ENCODE measurements at places on chromosomes 6 and 20.

DNA sequence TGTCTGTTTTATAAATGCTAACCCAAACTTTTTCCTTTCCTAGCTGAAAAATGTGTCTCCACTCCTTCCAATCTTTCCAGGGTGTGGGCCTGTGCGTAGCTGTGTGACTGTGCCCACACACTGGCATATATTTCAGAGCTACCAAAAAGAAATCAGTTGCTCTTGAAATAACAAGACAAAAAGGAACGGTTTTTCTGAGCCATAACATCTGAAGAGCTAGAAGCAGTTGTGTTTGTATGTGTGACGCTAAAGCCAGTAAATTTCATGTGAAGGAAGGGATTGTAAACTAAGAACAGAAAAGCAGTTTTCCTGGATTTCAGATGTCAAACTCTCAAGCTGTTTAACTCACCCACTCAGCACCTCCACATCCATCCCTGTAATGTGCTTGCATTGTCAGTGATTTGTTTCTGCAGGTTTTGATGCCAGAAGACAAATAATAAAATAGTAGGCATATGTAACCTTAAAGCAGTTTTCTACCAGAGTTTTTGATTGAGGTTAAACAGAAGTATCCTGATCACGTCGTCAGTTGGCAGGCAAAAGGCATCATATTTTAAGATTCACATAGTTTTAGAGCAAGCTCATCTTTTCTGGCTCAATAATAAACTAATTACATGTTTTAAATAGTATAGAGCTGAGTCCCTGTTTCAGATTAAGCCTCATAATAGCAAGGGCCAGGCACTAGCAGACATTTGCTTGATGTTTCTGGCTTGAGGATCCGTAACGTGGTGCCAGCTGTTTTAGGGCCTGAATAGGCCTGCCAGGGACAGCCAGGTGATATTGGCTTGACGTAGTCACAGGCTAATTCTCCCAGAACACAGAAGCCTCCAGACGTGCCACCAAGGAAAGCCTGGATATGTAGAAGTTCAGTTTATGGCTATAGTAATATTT, 90.9 kb downstream of the FOXO3 start:
- DNase-seq, result no peak

DNA sequence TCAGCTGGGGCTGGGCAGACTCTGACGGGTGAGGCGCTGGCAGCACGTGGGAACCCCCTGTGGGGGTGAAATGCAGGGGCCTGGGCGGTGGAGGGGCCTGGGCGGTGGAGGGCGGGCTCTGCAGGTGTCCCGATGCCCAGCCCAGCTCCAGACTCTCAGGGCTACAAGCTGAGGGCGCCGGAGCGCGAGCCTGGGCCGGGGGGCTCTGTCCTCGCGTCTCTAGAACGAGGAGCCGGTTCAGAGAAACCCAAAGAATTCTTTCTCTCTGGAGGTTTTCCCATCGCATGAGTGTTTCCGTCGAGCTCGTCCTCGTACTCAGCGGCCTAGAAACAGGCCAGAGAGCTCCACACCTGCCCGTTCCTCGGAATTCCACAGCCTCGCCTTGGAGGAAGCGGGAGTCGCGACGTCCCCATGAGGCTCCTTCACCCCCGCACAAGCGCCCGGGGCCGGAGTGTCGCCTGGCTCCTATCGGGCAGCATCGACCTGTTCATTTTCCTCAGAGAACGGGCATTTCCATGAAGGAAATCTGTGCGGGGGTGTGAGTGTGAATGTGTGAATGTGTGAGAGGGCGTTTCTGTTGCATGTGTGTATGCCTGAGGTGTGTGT, 76.9 kb downstream of the SMOC2 start:
- DNase-seq, result no peak

- peak; percentile 42 for DNase-seq
These were observed 1.1 kb upstream of the HLA-C start for GRCh38 chr6:31272836-31273626.

GRCh38 chr6:29678114-29678513, 2.8 kb downstream of the ZFP57 start:
- no peak for DNase-seq

GRCh38 chr6:40852779-40853373, 186.1 kb downstream of the UNC5CL start:
- no peak for DNase-seq

DNA sequence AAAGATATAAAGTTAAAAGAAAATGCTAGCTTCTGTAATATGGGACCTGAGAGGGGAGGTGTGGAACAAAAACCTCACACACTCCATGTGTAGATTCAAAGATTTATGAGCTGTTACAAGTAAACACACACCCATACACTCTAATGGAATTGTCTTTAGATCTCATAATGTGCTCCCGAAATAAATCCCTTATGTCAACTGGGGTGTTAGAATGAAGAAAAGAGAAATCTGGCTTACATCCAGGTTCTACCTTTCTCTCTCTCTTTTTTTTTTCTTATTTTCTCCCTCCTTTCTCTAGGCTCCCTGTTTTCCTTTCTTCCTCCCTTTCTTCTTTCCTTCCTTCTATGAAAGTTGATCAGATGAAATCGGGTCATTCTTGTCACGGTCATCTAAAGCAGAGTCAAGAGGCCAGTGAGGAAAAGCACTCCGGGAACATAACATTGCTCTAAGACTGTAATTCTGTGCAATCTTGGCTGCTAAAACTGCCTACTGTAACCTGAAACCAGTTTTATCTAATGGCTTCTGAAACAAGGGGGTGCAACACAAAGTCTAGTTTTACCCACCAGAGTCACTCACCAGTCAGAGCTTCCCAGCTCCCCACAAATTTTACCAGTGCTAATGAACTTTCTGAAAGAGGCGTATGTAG, 68.3 kb upstream of the BTBD3 start:
- DNase-seq, result no peak

GRCh38 chr6:85436411-85436810, 13.5 kb upstream of the NT5E start:
- DNase-seq, result no peak

GRCh38 chr6:31187780-31188194, 17.3 kb upstream of the POU5F1 start:
- no peak for DNase-seq

- no peak for DNase-seq
These were observed 143.8 kb downstream of the BTBD3 start for GRCh38 chr20:12061466-12061865.

- DNase-seq, result no peak
These were observed 329.8 kb upstream of the SOX4 start for GRCh38 chr6:21263531-21264287.

DNA sequence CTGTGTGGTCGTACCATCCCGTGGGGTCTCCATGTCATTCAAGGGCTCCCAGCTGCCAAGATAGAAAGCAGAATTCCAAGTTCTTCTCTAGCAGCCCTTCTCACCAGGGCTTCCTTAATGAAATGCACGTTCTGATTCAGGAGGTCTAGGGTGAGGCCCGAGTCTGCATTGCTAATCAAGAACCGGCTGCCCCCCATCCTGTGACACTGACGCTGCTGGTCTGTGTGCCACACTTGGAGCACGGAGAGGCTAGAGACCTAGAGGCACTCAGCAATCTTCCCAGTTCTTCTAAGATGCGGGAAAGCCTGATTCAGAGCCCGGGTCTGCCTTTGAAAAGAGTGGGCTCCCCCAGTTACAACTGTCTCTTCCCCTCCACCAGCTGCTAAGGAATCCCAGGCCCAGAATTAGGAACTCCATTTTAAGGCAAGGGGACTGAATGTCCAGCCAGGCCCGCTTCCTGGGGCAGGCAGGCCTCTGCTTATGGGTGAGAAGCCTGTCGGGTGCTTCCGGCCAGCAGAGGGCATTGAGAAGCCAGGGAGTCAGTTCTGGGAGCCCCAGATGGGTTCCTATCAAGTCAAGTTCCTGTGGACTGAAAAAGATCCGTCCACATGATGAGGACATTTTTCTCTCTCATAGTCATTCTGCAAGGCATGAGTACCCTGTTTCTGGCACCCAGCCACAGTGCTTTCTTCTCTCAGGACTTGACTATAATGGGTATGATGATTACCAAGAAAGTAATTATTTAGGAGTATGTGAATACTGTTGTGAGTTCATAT, 69.8 kb upstream of the RIN2 start:
- no peak for DNase-seq

- DNase-seq, result no peak
These were observed 181.8 kb downstream of the HIVEP2 start for GRCh38 chr6:142763205-142763604.

DNA sequence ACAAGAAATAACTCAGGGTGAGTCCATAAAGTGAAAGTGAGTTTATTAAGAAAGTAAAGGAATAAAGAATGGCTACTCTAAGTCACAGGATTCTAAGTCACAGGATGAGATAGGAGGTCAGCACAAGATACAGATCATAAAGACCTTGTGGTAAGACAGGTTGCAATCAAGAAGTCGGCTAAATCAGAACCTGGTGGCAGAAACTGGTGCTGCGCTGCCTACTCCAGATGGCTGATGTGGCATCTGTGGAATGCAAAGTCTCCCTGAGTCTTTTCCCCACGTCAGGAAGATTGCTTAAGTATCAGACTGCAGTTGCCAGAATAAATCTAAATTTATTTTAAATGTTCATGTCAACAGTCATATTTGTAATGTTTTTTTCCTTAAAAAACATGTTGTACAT, 10.7 kb upstream of the KCNK15 start:
- no peak for DNase-seq

GRCh38 chr20:64025826-64026412, 10.1 kb upstream of the C20orf204 start:
- no peak for DNase-seq

DNA sequence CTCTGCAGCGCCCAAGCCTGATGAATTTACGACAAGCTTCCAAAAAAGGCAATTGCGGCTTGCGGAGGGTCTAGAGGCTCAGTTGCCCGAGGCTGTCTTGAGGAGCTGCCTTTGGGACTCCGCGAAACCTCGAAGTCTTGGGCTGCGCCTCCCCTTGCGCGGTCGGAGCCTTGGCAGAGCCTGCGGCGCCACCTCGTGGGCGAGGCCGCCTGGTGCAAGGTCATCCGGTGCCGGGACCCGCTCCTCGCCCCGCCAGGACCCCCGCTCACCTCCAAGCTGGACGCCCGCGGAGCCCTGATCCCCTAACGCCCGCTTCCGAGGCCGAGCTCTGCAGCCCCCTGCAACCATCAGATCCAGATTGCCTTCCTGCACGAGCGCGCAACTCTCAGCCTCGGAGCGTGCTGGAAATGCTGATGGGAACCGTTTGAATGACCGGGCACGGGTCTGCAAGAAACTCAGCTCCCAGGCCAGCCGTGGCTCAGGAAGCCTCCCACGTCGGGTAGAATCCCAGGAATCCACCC, 14.9 kb upstream of the FAM210B start:
- DNase-seq, result peak; percentile 25

DNA sequence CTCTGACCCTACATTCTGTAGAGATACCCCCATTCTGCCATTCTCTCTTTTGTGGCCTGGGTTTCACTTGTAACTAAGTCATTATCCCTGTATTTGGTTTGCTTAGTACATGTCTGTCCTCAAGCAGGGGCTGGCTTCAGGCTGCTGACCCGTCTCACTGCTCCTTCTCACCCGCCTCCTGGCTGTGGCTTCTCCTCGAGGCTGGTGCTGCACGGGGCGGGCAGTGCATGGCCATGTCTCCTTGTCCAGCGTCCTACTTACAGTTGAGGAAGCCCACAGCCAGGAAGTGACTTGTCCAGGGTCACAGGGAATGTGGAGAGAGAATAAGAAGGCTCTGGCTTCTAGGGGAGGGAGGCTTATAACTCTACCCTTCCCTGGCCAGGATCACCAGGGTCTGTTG, 11.3 kb downstream of the GTSF1L start:
- DNase-seq, result no peak

GRCh38 chr20:5402903-5403531, 86.3 kb upstream of the PROKR2 start:
- DNase-seq, result peak; percentile 10

GRCh38 chr6:36662827-36663256, 15.7 kb upstream of the CDKN1A start:
- no peak for DNase-seq

DNA sequence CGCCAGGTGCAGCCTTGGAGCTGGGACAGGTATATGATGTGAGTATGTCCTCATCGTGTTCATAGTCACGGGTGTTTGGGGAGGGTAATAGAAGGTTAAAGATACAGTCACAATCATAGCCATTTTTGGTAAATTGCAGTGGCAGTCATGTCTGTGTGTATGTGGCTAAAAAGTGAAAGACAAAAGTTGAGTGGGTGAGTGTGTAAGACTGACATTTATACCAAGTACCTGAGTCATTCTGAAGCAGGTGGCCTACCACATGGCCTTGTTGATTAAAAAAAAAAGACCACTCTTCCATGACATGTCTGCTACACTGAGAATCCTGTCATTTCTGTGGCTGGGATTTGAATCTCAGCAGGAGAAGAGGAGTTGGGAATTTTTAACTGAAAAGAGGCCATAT, 181.9 kb downstream of the SCP2D1 start:
- DNase-seq, result no peak

DNA sequence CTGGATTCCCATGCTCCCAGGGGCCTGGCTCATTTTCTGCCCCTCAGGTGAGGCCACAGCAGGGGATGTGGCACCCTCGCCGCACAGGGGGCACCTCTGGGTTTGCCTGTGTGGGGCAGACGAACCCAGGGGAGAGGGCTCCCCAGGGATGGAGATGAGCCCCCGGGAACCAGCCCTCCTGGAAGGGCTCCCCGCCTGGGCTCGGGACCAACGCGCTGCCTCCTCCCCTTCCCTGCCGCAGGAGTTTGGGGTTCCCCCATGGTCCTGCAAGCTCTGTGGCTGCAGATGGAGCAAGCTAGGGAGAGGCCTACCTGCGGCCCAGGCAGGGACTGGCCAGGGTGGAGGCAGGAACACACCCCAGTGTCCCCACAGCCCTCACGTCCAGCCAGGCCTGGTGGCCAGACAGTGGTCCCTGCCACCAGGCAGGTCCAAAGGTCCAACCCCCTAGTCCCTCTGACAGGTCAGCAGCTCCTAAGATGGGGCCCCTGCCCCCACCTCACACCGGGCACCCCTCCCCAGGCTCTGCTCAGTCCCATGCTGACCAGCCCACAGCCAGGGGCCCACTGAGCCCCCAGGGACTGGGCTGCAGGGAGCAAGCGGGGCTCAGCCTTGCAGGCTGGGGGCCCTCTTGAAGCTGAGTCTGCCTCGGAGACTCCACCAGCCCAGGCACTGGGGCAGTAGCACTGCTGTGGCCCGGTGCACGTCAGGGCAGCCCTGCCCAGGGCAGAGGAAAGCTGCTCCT, 13.7 kb downstream of the LAMA5 start:
- DNase-seq, result no peak

DNA sequence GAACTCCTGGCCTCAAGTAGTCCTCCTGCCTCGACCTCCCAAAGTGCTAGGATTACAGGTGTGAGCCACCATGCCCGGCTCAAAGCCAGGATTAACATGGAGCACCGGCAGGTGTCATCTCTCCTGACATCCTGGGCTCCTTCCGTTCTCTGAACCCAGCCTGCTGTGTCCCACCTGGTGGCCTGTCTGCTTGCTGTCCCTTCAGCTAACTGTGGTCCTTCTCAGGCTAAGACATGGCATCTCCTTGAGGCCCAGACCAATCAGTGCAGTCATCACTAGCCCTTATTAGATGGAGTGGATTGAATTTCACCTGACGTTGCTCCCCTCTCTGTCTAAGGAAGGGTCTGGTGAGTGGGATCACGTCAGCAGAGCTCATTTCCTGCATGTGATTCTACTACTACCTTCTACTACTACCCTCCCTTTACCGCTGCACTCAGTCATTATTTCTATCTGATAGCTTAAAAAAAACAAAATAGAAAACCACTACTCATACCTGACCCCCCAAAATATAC, 28.0 kb upstream of the SYNJ2 start:
- no peak for DNase-seq
